ENCODE measurements at places on chromosomes 3 and 15.

- DNase-seq: no peak
These were observed 1359.8 kb downstream of the ZPLD1 start for GRCh38 chr3:103794656-103795055.

GRCh38 chr3:44016818-44017217 lies 224.9 kb upstream of the TOPAZ1 start:
- no peak for DNase-seq

- DNase-seq: no peak
These were observed 29.5 kb upstream of the THSD4 start for GRCh38 chr15:71085809-71086208.

DNA sequence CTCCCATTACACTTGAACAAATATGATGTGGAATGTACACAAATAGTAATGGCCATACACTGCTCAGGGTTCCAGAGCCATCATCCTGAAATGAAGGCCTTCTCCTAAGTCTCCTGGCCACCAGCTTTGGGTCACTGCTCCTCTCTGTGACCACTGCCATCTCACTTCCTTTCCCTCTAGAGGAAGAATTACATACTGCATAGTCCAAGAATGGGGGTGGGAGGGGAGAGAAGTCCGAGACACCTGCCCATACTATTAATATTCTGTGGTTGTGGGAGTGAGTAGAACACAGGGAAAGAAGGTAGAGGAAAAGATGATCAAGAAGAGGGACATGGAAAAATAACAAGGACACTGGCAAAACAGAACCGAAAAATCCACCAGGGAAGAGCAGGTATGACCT lies 20.6 kb downstream of the ETV5 start:
- DNase-seq: no peak

GRCh38 chr3:55476515-55476914 lies 10.6 kb downstream of the WNT5A start:
- no peak for DNase-seq

DNA sequence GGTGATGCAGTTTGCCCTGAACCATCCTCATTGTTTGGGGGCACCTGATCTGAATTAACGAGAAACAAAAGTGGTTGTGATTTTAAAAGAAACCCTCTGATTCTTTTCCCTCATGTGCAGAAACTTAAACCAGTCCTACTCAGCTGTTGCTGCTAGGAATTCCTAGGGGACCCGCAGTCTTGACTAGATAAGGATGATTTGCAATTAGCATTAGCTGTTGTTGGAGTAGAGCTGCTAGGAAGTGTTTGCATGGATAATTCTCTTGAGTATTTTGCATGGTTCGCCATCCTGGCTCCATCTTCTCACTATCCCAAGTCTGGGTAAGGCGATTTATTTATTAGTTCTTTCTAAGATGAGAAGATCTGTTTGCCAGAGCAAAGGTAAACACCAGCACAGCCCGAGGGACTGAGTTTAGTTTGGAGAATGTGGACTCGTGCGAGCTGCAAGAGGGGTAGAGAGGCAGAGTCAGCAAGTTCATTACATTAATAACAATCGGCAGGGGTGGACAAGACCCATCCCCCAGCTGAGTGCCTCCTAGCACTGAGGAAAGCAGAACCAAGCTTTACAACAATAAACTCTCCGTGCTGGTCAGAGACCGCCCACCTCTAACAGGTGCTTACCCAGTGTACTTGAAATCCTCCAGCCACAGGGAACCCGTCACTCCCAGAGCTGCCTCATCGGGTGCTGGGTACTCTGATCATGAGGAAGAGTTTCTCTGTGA lies 4.1 kb downstream of the FGD5 start:
- DNase-seq: no peak

DNA sequence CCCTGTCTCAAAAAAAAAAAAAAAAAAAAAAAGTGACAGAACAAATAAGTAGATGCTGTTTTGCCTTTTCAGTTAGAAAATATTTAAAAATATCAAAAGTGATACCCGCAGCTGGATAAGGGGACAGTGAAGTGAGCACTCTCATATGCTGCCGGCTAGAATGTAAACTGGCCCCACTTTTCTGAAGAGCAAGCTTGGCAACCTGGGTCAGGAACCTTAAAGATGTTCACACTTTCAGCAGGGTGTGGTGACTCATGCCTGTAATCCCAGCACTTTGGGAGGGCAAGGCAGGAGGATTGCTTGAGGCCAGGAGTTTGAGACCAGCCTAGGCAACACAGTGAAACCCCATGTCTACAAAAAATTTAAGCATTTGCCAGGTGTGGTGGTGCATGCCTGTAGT lies 17.4 kb downstream of the FSD2 start:
- DNase-seq: no peak

DNA sequence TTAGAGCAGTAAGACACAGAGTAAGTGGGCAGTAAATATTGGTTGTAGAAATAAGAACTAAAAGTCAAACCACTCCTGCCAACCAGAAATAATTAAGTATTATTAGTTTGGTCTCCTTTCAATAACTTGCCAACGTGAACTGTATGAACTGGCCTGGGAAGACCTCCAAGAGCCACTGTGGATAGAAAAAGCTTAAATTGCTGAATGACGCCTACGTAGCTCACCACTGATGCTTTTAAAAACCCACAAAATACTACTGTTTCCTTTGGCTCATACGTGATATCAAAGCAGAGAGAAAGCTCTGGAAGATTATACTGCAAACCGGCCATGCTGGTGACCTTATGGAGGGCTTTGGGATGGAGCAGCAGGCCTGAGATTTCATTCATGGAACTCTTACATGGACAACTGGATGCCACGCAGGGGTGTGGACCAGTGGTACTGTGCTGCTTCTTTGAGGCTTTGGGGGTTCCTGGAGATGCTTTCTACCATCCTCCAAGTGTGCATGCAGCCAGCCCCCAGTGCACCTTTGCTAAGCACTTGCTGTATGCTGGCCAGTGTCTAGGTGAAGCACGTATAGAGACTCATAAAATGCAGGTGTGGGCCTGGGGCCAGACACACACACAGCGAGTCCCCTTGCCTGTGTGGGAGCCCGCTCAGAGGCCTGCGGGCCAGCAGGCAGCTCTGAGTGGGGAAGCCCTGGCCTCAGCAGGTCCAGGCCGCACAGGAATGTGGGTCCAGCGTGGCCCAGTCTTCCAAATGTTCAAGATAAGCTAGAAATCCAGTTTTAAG lies 66.8 kb downstream of the ABTB1 start:
- no peak for DNase-seq

DNA sequence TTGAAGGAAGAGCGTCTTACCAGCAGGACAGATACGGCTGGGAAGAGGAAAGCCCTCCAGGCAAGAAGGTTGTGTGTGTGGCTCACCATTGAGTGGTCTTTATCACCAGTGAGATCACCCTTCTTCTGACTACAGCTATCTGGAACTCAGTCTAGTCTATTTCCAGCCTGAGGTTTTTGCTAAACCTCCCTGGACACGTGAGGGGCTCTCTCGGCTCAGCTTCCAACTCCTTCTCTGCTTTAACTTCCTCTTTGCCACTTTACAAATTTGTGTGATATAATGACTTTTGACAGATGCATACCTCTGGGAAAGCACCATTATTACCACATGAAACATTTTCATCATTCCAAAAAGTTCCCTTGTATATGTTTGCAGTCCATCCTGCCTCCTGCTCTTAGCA lies 15.3 kb upstream of the ROPN1 start:
- DNase-seq: no peak

DNA sequence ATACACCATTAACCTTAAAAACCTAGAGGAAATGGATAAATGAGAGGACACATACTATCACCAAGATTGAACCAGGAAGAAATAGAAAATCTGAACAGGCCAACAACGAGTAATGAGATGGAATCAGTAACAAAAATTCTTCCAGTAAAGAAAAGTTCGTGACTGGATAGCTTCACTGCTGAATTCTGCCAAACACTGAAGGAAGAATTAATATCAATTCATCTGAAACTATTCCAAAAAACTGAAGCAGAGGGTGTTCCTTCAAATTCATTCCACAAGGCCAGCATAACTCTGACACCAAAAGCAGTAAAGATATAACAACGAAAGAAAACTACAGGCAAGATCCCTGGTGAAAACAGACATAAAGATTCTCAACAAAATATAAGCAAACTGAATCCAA lies 195.8 kb upstream of the GPR149 start:
- no peak for DNase-seq

DNA sequence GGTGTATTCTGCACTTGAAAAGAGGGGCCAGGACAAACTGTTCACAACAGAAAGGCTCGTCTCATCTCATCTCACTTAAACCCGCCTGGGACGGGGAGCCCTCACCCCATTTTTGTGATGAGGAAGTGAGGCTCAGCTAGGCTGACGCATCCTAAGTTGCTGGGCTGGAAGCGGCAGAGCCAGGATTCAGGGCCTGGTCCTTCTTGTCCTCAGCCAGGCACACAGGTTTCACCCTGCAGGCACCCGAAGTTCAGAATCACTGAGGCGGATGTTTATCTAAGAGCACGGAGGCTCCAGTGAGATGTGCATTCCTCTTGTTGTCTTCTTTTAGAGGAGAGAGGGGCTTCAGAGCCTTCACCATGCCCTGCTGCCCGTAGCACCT lies 51.1 kb upstream of the PLXNA1 start:
- DNase-seq: no peak

- DNase-seq: no peak
These were observed 109.4 kb downstream of the ATP8B4 start for GRCh38 chr15:50009634-50010033.

GRCh38 chr3:29754346-29754745 lies 473.5 kb downstream of the RBMS3 start:
- DNase-seq: no peak

- no peak for DNase-seq
These were observed 379.5 kb upstream of the ATP10A start for GRCh38 chr15:26242565-26243071.

- no peak for DNase-seq
These were observed 41.5 kb downstream of the PDHB start for GRCh38 chr3:58392181-58392580.

GRCh38 chr3:173249457-173249856 lies 108.4 kb upstream of the SPATA16 start:
- no peak for DNase-seq

- no peak for DNase-seq
These were observed 42.4 kb downstream of the ZNF710 start for GRCh38 chr15:90043530-90044010.

GRCh38 chr3:55607844-55608243 lies 120.7 kb upstream of the WNT5A start:
- no peak for DNase-seq

- DNase-seq: no peak
These were observed 1.1 kb downstream of the WDR72 start for GRCh38 chr15:53758412-53758811.

DNA sequence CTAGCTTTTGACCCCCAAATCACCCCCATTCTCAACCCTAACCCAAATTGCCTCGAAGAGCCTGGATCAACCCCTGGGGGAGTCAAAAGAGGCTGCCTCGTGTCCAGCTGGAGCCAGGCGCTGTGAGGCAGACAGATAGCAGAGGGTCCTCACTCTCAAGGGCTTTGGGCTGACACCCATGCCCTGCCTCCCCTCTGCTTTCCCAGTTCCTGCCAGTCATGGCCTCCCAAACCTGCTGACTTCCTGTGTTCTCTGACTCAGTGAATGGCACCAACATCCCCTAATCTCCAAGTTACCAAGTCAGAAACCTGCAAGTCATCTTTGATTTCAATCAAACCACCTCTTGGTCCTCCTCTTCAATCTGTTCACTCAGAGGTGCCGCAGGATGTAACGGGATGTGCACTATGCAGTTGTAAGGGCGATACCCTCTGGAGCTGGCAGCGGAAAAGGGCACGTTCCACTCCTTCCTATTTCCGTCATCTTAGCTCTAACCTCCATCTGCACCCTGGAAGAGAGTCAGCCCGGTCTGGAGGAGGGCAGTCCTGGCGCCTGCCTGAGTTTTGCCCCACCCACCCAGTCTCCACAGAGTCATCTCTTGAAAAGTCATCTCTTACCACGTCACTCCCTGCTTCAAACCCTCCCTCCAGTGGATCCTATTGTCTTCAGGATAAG lies 52.4 kb upstream of the FAM174B start:
- DNase-seq: no peak

DNA sequence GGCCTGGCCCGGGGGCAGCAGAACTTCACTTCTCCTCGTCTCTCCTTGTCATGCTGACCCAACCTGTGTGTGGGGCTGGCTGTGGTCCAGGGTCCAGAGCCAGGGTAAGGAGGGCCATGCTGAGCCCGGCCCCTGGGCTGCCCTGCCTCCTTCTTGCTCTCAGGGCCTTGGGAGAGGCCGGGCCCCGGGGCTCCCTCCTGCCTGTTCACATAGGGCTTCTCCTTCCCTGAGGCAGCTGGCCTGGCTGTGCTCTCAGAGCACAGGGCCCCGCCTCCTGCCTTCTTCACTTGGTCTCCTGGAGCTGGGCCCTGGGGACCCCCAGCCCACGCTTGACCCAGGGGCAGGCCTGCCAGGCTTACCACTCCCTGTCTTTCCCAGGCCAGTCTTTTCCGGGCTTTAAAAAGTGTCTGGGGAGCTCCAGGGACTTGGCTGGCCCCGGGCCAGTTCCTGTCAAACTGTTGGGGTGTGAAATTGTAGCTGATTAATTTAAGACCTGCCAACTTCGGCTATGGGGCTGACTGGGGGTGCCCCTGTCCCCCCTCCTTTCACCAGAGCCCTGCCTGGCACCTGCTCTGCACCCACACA lies 11.8 kb downstream of the PLXNA1 start:
- DNase-seq: no peak

DNA sequence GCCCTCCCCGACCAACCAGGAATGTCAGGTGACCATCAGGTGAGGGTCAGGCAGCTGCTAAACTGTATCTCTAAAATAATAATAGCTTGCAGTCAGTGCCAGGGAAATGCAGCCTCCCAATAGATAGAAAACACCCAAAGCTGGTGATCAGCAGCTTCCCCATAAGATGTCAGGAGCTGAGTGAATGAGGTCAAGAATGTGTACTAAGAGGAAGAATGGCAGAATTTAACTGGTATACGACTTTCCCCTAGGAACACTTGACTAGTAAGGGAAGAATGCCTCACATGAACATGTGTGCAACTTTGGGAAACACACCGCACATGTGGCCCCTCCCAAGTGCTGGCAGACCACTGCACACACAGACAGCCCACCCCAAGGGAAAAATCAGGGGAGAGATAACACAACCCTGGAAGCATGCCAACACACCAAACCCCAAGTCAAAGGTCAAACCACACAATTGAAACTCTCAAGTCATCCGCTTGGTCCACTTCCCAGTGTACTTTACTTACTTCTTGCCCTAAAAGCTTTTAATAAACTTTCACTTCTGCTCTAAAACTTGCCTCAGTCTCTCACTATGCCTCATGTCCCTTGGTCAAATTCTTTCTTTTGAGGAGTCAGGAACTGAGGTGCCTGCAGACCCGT lies 806.5 kb downstream of the OTOL1 start:
- DNase-seq: no peak

DNA sequence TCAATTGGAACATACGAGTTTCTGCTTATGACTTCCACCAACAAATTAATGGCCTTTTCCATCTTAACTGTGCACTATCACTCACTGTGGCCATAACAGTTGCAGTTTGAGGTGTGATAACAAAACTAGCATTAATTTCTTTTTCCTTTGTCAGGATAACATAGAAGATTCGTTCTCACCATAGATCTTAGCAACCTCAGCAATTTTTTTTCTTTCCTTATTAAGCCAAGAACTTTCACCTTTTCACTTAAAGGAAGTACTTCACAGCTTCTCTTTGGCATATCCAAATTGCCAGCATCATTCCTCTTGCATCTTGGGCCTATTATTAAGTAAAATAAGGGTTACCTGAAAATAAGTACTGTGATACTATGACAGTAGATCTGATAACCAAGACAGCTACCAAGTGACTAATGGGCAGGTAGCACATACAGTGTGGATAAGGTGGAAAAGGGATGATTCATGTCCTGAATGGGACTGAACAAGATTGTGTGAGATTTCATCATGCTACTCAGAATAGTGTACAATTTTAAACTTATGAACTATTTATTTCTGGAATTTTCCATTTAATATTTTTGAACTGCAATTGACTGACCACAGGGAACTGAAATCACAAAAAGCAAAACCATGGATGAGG lies 46.6 kb downstream of the CEP70 start:
- DNase-seq: no peak
